Astrocyte (in vitro differentiated cells and primary cell): ENCODE measurements at places on chromosomes 4 and X. TPM values are rescaled to one million over a fixed set of nuclear protein-coding genes. Genes with fewer than 3 reads are reported as not detected.

DNA sequence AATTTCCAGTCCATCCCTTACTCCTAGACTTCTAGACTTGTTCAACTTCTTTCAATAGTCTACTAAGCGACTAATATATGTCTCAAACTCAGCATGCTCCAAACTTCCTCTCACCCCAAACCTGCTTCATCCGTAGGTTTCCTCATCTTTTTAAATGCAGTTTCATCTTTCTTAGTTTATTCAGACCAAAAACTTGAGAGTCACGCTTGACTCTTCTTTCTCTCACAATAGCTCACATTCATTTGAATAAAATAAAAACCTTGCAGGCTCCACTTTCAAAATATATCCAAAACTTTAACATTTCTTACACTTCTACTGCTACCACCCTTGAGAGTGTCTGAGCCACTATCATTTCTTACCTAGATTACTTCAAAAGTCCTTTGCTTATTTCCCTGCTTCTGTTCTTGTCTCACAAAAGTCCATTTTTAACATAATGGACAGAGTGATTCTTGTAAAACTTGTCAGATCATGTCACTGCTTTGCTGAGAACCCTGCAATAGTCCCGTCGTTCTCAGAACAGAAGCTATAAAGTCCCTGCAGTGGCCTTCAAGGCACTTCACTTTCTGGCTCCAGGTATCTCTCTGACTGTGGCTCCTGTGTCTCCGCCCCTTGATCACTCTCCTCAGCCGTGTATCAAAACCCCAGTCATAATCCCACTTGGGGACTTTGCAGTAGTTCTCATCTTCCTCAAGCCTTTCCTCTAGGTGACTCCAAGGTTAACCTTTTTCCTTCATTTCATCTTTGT lies 167.6 kb downstream of the ARHGAP24 start:
- no peak for DNase-seq

The SH2D1A gene
- total RNA-seq, result not detected in 2 replicates

The GJB1 gene
- total RNA-seq, result not detected in 2 replicates

DNA sequence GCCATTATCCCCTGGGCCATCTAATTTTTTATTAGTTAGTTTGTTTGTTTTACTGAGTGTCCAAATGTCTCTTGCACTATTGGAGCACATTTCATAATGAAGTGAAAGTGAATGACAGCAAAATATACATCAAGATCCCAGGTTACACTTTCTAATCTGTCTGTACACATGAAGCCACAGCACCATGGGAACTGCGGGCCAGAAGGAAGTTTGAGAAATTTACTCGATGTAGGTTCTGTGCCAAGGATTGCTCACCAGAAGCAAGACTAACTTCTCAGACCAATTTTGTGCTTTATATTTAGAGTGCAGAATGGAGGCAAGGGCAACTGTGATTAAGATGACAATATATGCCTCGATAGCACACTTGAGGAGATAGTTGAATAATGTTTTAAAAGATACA lies 258.0 kb downstream of the COL25A1 start:
- no peak for DNase-seq

DNA sequence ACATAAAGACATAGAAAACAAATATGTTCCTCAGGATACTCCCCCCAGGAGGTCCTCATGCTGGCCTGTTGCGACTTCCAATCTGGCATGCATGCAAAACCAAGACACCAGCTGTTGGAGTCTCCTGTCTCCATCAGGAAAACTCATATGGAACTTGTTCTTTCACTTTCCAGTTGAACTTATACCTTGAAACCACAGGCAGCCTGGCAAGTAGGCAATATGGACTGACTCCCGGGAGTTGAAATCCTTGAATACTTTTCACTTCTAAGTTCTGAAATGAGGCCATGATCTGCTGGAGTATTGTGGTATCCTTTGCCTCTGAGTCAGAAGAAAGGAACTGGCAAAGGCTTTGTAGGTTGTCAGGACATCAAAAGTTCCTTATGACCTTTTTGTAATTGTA lies 444.2 kb downstream of the IDS start:
- DNase-seq, result peak; percentile 84

The GPRIN3 gene
- 2.6 and 6.9 TPM in 2 replicates for total RNA-seq
